ENCODE measurements at places on chromosomes 3 and 15.

DNA sequence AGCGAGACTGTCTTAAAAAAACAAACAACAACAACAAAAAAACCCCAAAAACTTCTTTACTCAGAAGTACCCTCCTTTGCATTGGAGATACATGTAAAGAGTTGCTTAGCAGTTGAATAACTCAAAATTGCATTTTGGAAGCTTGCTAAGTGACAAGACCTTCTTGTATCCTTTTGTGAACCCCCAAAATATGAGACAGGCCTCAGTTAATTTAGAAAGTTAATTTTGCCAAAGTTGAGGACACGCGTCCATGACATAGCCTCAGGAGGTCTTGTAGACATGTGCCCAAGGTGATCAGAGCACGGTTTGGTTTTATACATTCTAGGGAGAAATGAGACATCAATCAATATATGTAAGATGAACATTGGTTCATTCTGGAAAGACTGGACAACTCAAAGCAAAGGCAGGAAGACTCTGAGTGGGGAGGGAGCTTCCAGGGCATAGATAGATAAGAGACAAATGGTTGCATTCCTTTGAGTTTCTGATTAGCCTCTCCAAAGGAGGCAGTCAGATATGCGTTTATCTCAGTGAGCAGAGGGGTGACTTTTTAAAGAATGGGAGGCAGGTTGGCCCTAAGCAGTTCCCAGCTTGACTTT, 1.7 kb upstream of the ARF4 start:
- peak overlapping the region; percentile 97 for H3K27ac ChIP-seq
- peaks cover 14% of the 10 kb centered on the region for H3K4me1 ChIP-seq

GRCh38 chr15:57533448-57533799, 58.3 kb upstream of the MYZAP start:
- no peak overlapping the region for H3K27ac ChIP-seq
- H3K4me1 ChIP-seq = peaks cover 9% of the 10 kb centered on the region
- H3K4me3 ChIP-seq = no peak overlapping the region
- peaks cover 60% of the 10 kb centered on the region for H3K36me3 ChIP-seq
- no peaks in the 10 kb centered on the region for H3K27me3 ChIP-seq
- no peak for DNase-seq

DNA sequence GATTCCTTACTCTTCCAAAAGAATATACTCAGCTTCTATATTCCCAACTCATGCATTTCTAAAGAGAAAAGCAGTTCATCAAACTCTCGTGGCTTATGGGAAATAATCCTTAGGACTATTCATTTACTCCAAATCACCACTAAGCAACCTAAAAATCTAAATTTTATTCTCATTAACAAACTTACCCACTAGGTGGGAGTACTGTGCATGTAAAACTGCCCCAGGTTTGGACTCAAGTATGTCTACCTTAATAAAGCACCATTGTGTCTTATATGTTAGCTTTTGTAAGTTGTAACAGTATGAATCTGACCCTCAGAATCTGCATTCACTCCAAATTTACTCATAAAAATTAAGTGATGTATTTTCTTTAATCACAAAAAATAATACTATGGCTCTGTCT, 25.3 kb downstream of the RAD18 start:
- DNase-seq = no peak
- no peaks in the 10 kb centered on the region for H3K4me1 ChIP-seq
- no peak overlapping the region for H3K4me3 ChIP-seq

DNA sequence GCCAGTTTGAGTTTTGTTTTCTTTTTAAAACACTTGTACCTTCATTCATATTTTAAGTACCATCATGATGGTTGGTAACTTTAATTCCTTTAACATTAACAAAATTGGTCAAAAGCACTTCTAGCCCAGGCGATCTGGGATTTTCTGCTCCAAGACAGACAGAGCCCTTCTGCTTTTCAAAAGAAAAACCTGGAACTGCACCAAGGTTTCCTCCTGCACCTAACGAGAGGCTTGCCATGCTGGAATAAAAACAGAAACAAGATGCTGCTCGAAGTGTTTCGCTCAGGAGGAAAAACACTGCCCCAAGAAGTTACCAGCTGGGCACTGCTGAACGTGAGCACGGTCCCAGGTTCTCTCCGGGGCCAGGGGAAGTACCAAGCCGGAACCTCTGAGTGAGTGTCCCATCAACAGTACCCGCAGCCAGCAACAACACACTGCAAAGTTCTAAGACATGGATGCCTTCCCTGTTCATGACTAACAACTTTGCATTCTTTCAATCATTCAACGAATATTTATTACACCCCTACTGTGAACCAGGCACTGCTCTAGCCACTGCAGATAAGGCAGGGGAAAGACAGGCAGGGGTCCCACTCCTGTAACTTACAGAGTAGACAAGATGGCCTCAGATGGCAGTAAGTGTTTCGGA, 98.8 kb downstream of the XXYLT1 start:
- no peaks in the 10 kb centered on the region for H3K27me3 ChIP-seq
- no peaks in the 10 kb centered on the region for H3K36me3 ChIP-seq
- no peak for DNase-seq
- H3K4me3 ChIP-seq = no peak overlapping the region
- H3K27ac ChIP-seq = no peak overlapping the region
- H3K4me1 ChIP-seq = no peaks in the 10 kb centered on the region

DNA sequence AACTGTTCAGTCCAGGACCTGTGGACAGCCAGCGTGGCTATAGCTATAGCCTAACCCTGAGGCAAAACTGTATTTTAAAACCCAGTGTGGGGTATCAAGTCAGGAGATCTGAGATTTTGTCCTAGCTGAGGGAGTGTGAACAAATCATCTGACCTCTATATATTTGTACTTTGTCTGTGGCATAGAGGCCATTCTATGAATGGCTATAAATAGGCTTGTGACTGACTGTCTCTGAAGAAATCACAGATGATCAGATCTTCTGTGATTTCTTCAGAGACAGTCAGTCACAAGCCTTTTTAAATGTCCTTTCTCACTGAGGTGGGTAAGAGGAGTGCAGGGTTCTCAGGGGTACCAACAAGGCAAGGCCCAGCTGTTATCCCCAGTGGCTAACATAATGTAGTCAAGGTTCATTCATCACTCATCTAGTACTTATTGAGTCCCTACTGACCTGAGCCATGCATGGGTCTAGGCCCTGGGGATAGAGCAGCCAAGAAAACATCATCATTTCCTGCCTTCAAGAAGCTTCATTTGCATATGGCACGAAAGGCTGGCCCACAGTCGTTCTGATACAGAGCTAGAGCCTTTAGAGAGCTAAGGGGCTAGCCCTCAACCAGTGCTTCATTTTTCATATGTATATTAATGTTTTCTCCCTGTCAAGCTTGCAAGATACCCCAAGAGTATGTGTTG, 53.3 kb downstream of the TIPARP start:
- H3K4me1 ChIP-seq = no peaks in the 10 kb centered on the region
- H3K36me3 ChIP-seq = no peaks in the 10 kb centered on the region
- H3K27me3 ChIP-seq = no peaks in the 10 kb centered on the region

- no peaks in the 10 kb centered on the region for H3K4me1 ChIP-seq
- H3K27me3 ChIP-seq = no peaks in the 10 kb centered on the region
- H3K4me3 ChIP-seq = no peak overlapping the region
- no peaks in the 10 kb centered on the region for H3K36me3 ChIP-seq
- no peak for DNase-seq
- no peak overlapping the region for H3K27ac ChIP-seq
Observed at GRCh38 chr3:69490235-69490634, 104.3 kb upstream of the FRMD4B start.

DNA sequence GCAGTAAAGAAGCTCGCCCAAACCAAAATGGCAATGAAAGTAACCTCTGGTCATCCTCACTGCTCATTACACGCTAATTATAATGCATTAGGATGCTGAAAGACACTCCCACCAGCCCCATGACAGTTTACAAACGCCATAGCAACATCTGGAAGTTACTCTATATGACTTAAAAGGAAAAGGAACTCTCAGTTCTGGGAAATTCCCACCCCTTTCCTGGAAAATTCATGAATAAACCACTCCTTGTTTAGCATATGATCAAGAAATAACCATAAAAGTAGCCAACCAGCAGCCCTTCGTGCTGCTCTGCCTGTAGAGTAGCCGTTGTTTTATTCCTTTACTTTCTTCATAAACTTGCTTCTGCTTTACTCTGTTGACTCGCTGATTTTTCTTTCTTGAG, 164.6 kb downstream of the SMAD6 start:
- H3K36me3 ChIP-seq = no peaks in the 10 kb centered on the region
- DNase-seq = no peak
- H3K27ac ChIP-seq = no peak overlapping the region
- H3K27me3 ChIP-seq = no peaks in the 10 kb centered on the region

- H3K27ac ChIP-seq = peak overlapping the region; percentile 75
- H3K4me3 ChIP-seq = no peak overlapping the region
- H3K4me1 ChIP-seq = peaks cover 9% of the 10 kb centered on the region
- no peaks in the 10 kb centered on the region for H3K36me3 ChIP-seq
Observed at GRCh38 chr15:40793216-40793989, 13.5 kb upstream of the ZFYVE19 start.

- no peak overlapping the region for H3K4me3 ChIP-seq
- H3K4me1 ChIP-seq = no peaks in the 10 kb centered on the region
- H3K36me3 ChIP-seq = peaks cover 23% of the 10 kb centered on the region
- no peak for DNase-seq
- no peak overlapping the region for H3K27ac ChIP-seq
Observed at GRCh38 chr3:25744470-25744869, 38.8 kb downstream of the NGLY1 start.

DNA sequence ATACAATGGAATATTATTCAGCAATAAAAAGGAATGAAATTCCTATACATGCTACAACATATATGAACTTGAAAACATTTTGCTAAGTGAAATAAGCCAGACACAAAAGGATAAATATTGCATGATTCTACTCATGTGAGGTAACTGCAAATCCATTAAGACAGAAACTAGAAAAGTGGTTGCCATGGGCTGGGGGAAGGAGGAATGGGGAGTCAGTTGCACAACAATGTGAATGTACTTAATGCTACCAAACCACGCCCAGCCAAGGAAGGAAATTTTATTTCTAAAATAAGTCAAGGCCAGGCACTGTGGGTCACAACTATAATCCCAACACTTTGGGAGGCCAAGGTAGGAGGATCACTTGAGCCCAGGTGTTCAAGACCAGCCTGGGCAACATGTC, 9.8 kb upstream of the GMPPB start:
- H3K4me3 ChIP-seq = no peak overlapping the region
- H3K27me3 ChIP-seq = no peaks in the 10 kb centered on the region
- H3K27ac ChIP-seq = no peak overlapping the region
- DNase-seq = no peak

GRCh38 chr3:58900386-58900785, 149.4 kb downstream of the CFAP20DC start:
- H3K27ac ChIP-seq = no peak overlapping the region
- no peaks in the 10 kb centered on the region for H3K4me1 ChIP-seq
- no peaks in the 10 kb centered on the region for H3K36me3 ChIP-seq

- no peaks in the 10 kb centered on the region for H3K27me3 ChIP-seq
- peaks cover 7% of the 10 kb centered on the region for H3K4me1 ChIP-seq
- H3K27ac ChIP-seq = no peak overlapping the region
- no peak overlapping the region for H3K4me3 ChIP-seq
- no peaks in the 10 kb centered on the region for H3K36me3 ChIP-seq
Observed at GRCh38 chr3:46885612-46886011, 8.1 kb downstream of the PTH1R start.

DNA sequence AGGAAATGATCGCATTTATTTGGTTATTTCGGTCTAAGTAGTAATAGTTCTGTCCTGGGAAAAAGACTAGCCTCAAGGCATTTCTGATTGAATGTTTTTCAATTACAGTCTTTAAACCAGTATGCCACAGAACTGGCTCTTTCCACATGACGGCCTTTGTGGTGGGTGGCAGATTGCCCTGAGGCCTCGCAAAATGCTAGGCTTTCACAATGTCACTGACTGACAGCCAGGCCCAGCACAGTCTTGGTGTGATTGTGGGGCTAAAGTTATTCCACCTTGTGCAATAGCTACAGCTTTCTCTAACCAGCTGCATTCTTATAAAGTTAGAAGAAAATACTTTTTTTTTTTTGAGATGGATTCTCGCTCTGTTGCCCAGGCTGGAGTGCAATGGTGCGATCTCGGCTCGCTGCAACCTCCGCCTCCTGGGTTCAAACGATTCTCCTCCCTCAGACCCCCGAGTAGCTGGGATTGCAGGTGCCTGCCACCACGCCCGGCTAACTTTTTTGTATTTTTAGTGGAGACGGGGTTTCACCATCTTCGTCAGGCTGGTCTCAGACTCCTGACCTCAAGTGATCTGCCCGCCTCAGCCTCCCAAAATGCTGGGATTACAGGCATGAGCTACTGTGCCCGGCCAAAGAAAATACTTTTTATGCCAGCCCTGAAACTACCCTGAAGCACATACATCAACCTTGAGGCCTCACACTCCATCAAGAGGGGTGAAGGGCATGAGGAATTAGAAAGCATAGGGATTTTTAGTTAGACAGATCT, 2.5 kb upstream of the ADIPOQ start:
- no peak for DNase-seq
- no peak overlapping the region for H3K4me3 ChIP-seq
- H3K4me1 ChIP-seq = no peaks in the 10 kb centered on the region
- H3K36me3 ChIP-seq = no peaks in the 10 kb centered on the region

- peaks cover under 1% of the 10 kb centered on the region for H3K4me1 ChIP-seq
- no peaks in the 10 kb centered on the region for H3K27me3 ChIP-seq
- no peaks in the 10 kb centered on the region for H3K36me3 ChIP-seq
- H3K27ac ChIP-seq = peak overlapping the region; percentile 93
- peak; percentile 81 for DNase-seq
Observed at GRCh38 chr3:46558184-46559043, 7.7 kb downstream of the LRRC2 start.

DNA sequence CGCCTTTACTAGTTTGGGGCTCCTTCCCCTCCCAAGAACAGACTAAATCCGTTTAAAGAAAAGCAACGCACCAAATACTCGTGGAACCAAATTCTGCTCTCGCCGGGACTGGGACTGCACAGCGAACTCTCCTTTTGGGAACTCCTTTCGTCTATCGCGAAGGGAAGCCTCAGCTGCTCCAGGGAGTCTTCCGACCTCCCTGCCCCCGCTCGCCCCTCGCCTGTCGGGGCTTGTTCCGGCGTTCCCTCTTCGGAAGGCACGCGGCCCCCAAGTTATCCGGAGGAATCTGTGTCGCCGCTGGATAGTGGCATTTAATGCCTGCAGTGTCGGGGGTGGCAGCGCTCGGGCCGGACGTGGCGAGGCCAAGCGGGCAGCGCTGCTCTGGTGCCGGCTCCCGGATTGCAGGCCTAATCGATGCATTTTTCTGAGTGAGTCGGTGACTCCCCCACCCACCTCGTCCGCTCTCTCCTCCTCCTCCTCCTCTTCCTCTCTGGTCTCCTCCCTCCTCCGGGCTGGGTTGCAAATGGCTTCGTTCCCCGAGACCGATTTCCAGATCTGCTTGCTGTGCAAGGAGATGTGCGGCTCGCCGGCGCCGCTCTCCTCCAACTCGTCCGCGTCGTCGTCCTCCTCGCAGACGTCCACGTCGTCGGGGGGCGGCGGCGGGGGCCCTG, at the start of gene TRIM71:
TRIM71 (plus strand) TSS at position 440 of the 671 bp plus-strand sequence; CDS start at position 524, 84 bp downstream.
- peak; percentile 44 for DNase-seq
- peaks cover 30% of the 10 kb centered on the region for H3K4me1 ChIP-seq
- no peaks in the 10 kb centered on the region for H3K36me3 ChIP-seq
- peaks cover 18% of the 10 kb centered on the region for H3K27me3 ChIP-seq
- H3K27ac ChIP-seq = no peak within 1 kb of the TSS

Measured in liver (tissue), 10 donors.